ENCODE measurements at places on chromosomes 6 and 20. TPM values are rescaled to one million over a fixed set of nuclear protein-coding genes. Genes with fewer than 3 reads are reported as not detected.

Gene TTK
- total RNA-seq, result 6.2 TPM

Gene SULF2
- 3.5 TPM for total RNA-seq

Gene LAMP5
- total RNA-seq, result 0.19 TPM

Gene CCR6
- not detected for total RNA-seq

Data from regular cardiac myocyte (primary cell).